ENCODE measurements at places on chromosomes 5 and 9. TPM values are rescaled to one million over a fixed set of nuclear protein-coding genes. Genes with fewer than 3 reads are reported as not detected.

NR5A1 gene
- total RNA-seq, result not detected

CDH9 gene
- total RNA-seq, result not detected

SCGB3A2 gene
- total RNA-seq, result not detected

CKS2 gene
- 57.7 TPM for total RNA-seq

SPATA31D4 gene
- total RNA-seq, result not detected

TERT gene
- 0.21 TPM for total RNA-seq

FAM151B gene
- 3.8 TPM for total RNA-seq
